ENCODE measurements at places on chromosomes 3 and 15.
A peak's percentile ranks its signal among the peaks of the same experiment; 100 is the strongest.

GRCh38 chr3:26989037-26989436, 366.5 kb downstream of the LRRC3B start:
- DNase-seq: peak; percentile 52

- no peak for DNase-seq
These were observed 90.1 kb downstream of the B3GALNT1 start for GRCh38 chr3:161014843-161015749.

DNA sequence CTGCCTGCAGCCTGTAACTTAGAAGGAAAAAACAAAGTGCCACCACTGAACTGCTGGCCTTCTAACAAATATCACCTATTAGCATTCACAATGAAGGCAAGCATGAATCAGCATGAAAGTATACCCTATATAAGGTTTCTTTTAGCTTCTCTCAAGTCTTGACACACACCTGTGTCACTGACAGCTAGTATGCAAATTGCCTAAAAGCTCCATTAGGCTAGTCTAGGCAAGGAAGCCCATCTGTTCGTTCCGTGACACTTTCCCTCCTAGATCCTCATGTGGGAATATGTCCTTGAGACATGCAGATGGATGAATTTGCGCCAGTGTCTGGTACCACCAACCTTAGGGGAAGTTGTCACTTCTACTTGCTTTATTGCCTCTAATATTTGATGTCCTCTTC, 129.3 kb downstream of the RBMS3 start:
- peak; percentile 4 for DNase-seq

GRCh38 chr3:10869460-10869859, 53.4 kb downstream of the SLC6A11 start:
- DNase-seq: no peak

DNA sequence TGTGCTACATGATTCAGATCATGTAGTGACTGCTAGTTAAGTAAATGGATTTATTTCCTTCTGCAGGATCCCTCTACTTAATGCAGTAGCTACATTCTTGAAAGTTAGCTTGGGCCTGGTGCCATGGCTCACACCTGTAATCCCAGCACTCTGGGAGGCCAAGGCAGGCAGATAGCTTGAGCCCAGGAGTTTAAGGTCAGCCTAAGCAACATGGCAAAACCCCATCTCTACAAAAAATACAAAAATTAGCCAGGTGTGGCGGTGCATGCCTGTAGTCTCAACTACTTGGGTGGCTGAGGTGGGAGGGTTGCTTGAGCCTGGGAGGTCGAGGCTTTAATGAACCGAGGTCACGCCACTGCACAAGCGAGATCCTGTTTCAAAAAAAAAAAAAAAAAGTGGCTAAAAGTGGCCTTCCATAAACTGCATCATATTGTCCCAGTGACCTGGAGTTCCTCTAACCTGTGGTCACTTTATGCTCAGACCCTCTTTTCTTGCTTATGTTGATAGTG, 22.0 kb downstream of the TSEN2 start:
- no peak for DNase-seq

DNA sequence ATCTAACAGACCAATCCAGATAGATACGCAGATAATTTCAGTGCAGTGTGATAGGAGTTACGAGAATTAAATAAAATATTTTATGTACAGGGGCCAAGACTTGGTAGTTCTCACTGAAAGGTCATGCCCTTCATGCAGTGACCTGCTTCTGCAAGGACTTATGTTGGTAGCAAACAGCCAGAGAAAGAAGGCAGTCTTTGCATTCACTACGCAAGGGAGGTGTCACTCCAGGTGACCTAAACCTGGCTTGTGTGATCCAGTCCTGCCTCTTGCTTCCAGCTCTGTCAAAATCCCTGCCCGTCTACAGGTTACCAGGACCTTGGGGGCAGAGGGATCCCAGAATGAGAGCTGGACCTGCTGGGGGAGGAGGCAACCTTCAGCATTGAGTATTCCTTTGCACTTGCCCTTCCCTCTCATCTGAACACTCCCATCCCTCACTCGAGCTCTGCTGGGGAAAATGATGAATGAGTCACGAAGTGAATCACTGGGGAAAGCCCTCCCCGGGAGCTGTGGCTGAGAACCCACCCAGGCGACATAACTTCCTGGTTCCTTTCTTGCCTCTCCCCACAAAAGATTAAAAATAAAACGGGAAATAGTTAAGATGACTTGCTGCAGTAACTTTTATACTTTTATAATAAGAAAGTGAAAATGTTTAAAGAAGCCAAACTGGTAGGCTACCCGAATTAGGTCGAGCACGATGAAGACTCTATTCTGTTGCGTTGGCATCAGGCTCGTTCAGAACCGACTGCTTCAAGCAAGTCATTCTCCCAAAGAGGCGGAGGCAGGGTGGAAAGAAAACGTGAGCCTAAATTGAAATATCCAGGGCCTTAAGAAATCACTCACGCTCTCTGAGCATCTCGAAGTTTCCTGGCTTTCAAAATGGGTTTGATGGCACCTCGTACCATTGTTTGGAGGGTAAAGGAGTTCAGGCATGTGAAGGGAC, 216.1 kb downstream of the SLCO3A1 start:
- no peak for DNase-seq

- DNase-seq: no peak
These were observed 35.6 kb downstream of the TNK2 start for GRCh38 chr3:195872800-195873199.

GRCh38 chr3:131067983-131068382, 41.3 kb downstream of the NEK11 start:
- DNase-seq: peak; percentile 23

DNA sequence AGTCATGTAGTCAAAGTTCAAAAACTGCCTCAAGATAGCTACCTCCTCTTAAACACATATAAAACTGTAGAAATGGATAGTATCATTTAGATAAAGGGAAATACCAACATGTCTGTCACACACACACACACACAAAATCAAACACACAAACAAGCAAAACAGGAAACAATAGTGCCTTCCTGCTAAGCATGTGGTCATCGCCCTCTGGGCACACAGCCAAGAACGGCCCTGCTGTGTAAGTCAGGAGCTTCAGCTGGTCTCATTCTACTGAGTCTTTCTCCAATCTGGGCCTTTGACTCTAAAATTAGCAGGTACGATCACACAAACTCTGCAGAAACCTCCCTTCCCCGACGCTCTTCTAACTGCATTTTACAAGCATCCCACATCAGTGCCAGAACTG, 272.2 kb upstream of the CHRNA7 start:
- DNase-seq: peak; percentile 96

GRCh38 chr3:191634902-191635301, 173.9 kb downstream of the PYDC2 start:
- no peak for DNase-seq

DNA sequence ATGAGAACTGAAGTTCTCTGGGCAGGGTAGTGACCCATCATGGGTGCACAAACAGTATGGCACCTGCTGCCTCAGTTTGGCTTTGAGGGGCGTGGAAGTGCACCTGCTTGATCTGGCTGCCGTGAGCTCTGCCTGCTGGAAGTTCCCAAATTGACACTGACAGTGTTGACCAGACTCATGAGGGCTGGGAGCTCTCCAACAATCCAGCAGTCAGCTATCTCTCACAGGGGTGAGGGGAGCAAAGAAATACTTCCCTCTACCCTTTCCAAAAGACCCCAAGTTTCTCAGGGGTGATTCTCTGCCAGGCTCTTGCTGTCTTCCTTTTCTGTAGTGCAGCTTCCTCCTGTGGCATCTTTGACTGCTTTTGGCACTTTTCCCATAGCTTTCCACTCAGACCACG, 49.4 kb upstream of the ROBO1 start:
- no peak for DNase-seq

DNA sequence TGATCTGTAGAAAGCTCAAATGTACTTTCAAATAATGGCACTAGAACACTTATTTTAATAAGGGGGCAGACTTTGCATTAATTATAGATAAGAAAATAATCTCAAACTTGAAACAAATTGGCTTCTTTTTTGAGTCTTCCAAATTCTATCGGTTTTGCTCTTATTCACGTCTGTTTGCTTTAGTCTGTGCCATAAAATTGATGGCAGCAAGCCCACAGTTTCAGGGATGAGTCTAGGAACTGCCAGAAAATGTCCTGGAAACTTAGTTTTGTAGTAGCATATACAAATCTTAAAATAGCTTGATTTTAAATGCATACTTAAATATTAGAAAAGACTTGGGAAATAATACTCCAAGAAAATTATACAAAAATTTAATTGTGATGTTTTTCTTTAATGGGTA, 39.7 kb downstream of the BCHE start:
- DNase-seq: no peak

GRCh38 chr3:111807826-111808225, 51.2 kb upstream of the PHLDB2 start:
- no peak for DNase-seq

GRCh38 chr3:71758091-71758490, 4.4 kb downstream of the GPR27 start:
- no peak for DNase-seq

- DNase-seq: peak; percentile 80
These were observed 3.8 kb downstream of the HEG1 start for GRCh38 chr3:125051715-125052581.

DNA sequence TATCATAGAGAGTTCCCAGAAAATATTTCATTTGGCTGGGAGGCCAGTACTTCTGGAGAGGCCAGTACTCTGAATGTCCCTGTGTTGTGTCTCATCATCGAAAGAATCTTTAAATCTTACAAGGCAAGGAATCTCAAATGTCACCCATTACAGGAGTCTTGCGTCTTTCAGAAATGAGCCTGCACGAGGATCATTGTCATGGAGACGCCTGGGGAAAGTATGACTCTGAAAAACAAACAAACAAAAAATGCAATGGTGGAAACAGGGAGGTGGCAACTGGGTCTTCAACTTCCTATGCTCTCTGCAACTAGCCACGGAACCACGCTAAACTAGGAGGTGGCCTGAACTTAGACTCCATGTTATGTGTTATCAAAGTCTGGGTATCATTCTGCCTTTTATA, 804.6 kb downstream of the EPHA3 start:
- DNase-seq: no peak

GRCh38 chr3:13086531-13086981, 13.3 kb upstream of the IQSEC1 start:
- DNase-seq: no peak

DNA sequence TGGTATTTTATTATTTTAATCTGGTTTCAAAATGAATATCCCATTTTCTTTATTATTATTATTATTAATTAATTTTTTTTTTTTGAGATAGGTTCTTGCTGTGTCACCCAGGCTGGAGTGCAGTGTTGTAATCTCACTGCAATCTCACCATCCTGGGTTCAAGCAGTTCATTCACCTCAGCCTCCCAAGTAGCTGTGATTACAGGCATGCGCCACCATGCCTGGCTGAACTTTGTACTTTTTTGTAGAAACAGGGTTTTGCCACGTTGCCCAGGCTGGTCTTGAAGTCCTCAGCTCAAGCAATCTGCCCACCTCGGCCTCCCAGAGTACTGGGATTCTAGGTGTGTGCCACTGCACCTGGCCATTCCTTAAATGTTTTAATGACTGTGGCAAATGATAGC, 28.6 kb downstream of the DAG1 start:
- no peak for DNase-seq

DNA sequence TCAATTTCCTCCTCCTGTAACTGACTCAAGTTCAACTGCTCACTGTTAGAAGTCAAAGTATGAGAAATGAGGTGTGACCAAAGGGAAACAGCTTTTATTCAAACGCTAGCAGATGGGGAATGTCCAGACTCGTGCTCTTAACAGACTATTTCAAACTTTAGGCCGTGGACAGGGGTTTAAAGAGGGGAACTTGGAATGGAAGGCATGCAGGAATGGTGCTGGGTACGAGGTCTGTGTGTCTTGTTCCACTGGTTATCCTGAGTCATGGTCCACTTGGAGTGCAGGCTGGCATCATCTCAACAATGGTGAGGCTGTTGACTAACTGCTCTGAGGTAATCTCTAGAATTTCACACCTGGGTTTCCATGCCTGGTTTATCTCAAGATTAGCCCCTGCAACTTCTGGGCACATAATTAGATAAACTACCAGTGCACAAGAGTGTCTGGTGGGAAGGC, 22.9 kb upstream of the DNAAF4 start:
- no peak for DNase-seq

DNA sequence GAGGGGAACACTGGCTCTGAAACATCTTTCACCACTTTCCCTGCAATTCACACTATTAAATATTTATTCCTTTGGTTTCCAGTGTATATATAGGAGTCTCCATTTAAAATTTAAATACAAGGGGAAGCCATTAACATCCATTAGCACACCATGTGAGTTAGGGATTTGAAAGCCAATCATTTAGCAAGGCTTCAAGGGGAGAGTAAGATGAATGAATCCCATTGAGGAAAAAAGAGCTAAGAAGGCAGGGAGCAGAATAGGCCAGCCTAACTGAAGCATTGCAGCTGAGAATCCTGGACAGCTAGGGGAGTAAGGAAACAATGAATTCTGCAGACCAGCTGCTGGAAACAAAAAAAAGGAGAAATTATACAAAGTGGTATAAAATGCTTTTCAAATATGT, 426.1 kb downstream of the IL5RA start:
- DNase-seq: no peak

GRCh38 chr15:64667736-64668161, 107.6 kb downstream of the RBPMS2 start:
- no peak for DNase-seq

DNA sequence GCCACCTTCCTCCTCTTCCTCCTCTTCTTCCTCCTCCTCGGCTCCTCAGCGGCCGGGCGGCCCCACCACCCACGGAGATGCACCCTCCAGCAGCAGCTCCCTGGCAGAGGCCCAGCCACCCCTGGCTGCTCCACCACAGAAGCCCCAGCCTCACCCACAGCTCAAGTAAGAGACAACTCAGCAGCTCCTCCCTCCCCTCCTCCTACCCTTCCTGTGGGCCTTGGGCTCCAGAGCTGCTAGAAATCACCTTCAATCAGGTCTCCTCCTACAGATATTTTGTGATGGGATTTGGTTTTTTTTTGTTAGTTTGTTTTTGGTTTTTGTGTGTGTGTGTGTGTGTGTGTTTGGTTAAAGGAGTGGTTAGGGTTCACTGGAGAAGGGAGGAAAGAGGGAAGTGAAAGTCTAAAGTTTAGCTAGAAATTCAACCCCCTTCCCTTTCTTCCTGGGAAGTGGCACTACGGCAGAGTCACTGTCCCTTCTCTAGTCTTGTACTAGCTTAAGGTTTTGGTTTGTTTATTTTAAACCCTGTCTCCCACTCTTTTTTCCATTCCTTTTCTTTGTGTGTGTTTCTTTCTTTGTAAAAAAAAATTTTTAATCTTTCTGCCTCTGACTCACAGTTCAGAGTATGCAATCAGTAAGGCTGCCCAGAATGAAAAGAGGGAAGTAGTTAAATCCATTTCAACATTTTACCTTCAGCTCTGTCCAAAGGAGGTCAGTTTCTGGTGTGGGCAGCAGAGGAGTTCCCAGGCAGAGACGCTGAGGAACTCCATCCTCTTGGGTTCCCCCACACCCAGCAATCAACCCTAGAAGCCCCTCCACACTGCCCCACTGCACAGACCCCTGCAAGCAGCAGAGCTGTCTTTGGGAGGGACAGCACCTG, 29.0 kb upstream of the TIMP4 start:
- no peak for DNase-seq

DNA sequence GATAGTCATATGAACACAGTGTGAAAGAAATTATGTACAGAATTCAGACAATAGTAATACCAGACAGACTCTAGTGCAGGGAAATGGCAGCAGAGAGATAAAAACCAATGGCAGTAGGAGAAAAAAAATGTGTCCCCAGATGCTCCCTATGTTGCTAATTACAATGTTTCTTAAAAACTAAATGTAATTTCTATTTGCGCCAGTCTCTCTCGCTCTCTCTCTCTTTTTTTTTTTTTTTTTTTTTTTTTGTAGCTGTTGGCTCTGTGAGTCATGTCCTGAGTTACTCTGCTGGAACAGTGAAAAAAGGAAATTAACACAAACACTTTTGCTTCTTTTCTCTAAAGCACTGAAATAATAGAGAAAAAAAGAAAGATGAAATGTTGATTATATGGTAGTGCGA, 871.9 kb downstream of the GBE1 start:
- no peak for DNase-seq

- DNase-seq: no peak
These were observed 85.5 kb downstream of the KLHL25 start for GRCh38 chr15:85709250-85709649.

Measured in NCI-H1417 (cell line).